SK-MEL-5 (cell line): ENCODE measurements at places on chromosomes 12 and 14. TPM values are rescaled to one million over a fixed set of nuclear protein-coding genes. Genes with fewer than 3 reads are reported as not detected.

The TAS2R30 gene
- total RNA-seq, result 0.74 and 0.75 TPM in 2 replicates

The SLC6A15 gene
- 101 and 103 TPM in 2 replicates for total RNA-seq

The LACRT gene
- not detected in 2 replicates for total RNA-seq

The LRRIQ1 gene
- total RNA-seq, result 0.90 and 0.95 TPM in 2 replicates

The LRCOL1 gene
- total RNA-seq, result not detected in 2 replicates

The EML1 gene
- 11.1 and 12.1 TPM in 2 replicates for total RNA-seq

The MMP19 gene
- total RNA-seq, result not detected in 2 replicates

The TAS2R43 gene
- total RNA-seq, result 0.42 and 0.51 TPM in 2 replicates

The COX8C gene
- not detected in 2 replicates for total RNA-seq

The ASPG gene
- total RNA-seq, result 0.29 and 1.3 TPM in 2 replicates

The PTPRO gene
- total RNA-seq, result 0.67 and 0.71 TPM in 2 replicates

The GLIPR1L2 gene
- not detected in 2 replicates for total RNA-seq

The TEX52 gene
- not detected in 2 replicates for total RNA-seq

The TUNAR gene
- 0.05 TPM in 1 of 2 replicates, not detected in the other for total RNA-seq

The RFX4 gene
- total RNA-seq, result not detected in 2 replicates

The CPNE6 gene
- not detected in 2 replicates for total RNA-seq

The TAS2R19 gene
- total RNA-seq, result 0.32 and 0.55 TPM in 2 replicates

The GARIN6 gene
- not detected in 2 replicates for total RNA-seq

The KITLG gene
- 10.3 and 12.5 TPM in 2 replicates for total RNA-seq

The CABP1 gene
- 1.2 and 2.8 TPM in 2 replicates for total RNA-seq

The IL26 gene
- not detected in 2 replicates for total RNA-seq

The STON2 gene
- total RNA-seq, result 14.8 and 16.3 TPM in 2 replicates

The SRRM4 gene
- not detected in 2 replicates for total RNA-seq

The KCNH3 gene
- 0.66 and 0.90 TPM in 2 replicates for total RNA-seq

The CLMN gene
- total RNA-seq, result 19.5 and 24.0 TPM in 2 replicates

The AICDA gene
- 0.24 and 1.1 TPM in 2 replicates for total RNA-seq

The OR4K5 gene
- total RNA-seq, result not detected in 2 replicates

The SCN8A gene
- 1.0 and 1.1 TPM in 2 replicates for total RNA-seq

The KLHDC1 gene
- 1.4 and 2.2 TPM in 2 replicates for total RNA-seq

The RNF212B gene
- not detected in 2 replicates for total RNA-seq

The CLEC2B gene
- 13.0 and 13.1 TPM in 2 replicates for total RNA-seq

The KRT4 gene
- total RNA-seq, result not detected in 2 replicates

The REC8 gene
- total RNA-seq, result 0.69 and 1.1 TPM in 2 replicates

The GALNT16 gene
- 0.16 and 0.35 TPM in 2 replicates for total RNA-seq

The PLEKHH1 gene
- total RNA-seq, result 143 and 156 TPM in 2 replicates

The ERP27 gene
- total RNA-seq, result 0.61 and 0.74 TPM in 2 replicates

The RNASE7 gene
- not detected in 2 replicates for total RNA-seq

The NACA gene
- total RNA-seq, result 1,958 and 2,376 TPM in 2 replicates
